ENCODE measurements at places on chromosomes 12 and 14.

GRCh38 chr12:129776977-129777667 is 126.7 kb downstream of the TMEM132D start:
- no peak for DNase-seq
- no peak overlapping the region for H3K27ac ChIP-seq
- H3K27me3 ChIP-seq: peaks cover 17% of the 10 kb centered on the region
- H3K4me3 ChIP-seq: no peak overlapping the region
- no peaks in the 10 kb centered on the region for H3K4me1 ChIP-seq

- H3K4me3 ChIP-seq: no peak overlapping the region
- DNase-seq: peak; percentile 76
- peak overlapping the region; percentile 53 for H3K27ac ChIP-seq
- peaks cover 37% of the 10 kb centered on the region for H3K4me1 ChIP-seq
Measured at GRCh38 chr14:80577599-80577998, 363.9 kb downstream of the CEP128 start.

DNA sequence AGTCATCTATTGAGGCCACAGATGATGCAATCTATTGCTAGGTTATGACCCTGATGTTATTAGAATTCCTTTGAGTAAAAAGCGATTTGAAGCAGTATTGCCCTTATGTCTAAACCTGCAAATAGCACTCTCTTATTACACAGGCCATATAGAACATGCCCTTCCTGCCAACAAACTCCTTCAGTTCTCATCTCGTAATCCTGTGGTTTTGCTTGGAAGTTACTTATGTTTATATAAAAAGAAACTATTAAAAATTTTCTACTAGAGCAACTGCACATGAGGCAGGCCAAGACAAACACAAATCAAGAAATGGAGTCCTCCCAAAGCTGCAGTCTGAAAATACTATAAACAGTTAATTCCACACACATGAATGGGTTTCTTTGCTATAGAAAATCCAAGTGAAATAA is 1200.2 kb downstream of the LRFN5 start:
- no peak for DNase-seq
- H3K4me3 ChIP-seq: no peak overlapping the region
- no peak overlapping the region for H3K27ac ChIP-seq
- H3K36me3 ChIP-seq: no peaks in the 10 kb centered on the region

DNA sequence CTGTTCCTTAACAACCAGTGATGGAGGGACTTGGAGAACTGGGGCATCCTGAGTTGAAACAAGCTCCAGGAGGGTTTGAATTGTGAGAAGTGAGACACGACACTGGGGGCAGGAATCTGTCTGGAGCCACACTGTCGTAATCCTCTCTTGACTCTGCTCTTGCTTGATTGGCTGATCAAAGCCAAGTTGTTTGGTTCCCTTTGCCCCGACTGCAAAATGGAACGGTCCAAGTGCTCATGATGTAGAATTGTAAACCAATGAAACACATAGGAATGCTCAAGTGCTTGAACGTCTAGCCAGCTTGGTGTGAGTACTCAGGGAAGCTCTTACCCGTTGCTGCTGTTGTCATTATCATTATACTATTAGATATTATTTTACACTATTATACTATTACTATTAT is 98.1 kb downstream of the TMEM132C start:
- DNase-seq: no peak
- H3K27ac ChIP-seq: no peak overlapping the region
- H3K36me3 ChIP-seq: no peaks in the 10 kb centered on the region
- no peaks in the 10 kb centered on the region for H3K4me1 ChIP-seq
- no peak overlapping the region for H3K4me3 ChIP-seq

- no peak overlapping the region for H3K27ac ChIP-seq
- H3K36me3 ChIP-seq: no peaks in the 10 kb centered on the region
- no peak overlapping the region for H3K4me3 ChIP-seq
Measured at GRCh38 chr12:131002216-131002631, 48.5 kb downstream of the ADGRD1 start.
